ENCODE measurements at places on chromosomes 16 and 17.

DNA sequence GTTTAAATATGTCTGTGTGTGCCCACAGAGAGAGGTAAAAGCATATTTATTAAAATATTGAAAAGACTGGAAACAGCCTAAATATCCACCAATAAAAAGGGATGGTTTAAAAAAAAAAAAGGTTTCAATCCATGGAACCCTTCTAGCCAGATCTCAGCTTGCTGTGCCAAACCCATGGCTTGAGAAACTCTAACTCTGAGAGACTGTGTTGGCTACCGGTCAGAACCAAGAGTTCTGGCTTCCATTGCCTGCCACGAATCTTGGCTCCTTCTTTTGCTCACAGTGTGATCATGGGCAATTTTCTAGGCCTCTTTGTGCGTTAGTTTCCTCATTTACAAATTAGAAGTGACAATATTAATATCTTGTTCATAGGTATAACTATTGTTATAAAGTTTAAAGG lies 201.3 kb upstream of the IRX3 start:
- no peak for DNase-seq

GRCh38 chr17:29112771-29113295 lies 67.4 kb downstream of the MYO18A start:
- no peak for DNase-seq

GRCh38 chr17:82527898-82528297 lies 8.4 kb downstream of the FOXK2 start:
- DNase-seq = no peak

DNA sequence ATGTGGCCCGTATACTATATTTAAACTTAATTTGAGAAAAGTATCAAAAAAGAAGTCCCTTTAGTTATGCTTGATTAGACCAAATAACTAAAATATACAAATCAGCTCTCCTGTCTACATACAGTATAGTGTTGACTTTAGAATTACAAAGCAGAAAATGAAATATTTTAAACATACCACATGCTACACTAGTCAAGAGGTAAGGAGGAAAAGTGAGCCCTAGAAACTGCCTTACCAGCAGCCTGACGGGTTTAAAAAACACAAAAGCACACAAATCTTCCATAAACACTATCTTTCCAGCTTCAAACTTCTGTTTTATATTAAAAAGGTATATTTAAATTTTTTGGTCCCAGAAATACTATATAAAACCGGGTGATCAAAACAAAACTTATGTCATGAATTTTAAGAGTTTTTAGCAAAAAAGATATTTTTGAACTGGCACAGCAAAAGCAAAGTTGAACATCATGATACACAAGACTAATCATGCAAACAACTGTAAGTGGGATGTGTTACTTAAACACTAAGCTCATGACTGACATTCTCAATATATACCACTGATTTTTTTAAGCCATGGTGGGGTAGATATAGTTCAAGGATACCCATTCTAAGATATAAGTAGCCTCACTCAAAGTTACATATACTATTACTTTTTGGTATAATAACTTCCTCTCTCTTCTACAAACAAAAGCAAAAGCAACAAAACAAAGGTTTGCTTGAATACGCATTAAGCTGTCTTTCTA lies 11.8 kb downstream of the KLHL10 start:
- DNase-seq = no peak

DNA sequence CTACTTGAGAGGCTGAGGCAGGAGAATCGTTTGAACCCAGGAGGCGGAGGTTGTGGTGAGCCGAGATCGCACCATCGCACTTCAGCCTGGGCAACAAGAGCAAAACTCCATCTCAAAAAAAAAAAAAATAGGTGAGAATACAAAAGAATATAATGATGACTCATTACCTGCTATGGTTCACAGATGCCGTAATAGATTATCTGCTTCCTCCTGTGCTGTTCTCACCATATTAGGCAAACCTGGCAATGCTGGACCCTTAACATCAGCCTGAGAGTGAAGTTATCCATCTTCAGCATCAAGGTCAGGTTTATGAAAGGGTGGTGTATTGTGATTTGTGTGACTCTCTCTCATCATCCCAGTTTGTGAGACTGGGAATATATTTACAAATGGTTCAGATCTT lies 271.3 kb upstream of the CPHXL start:
- no peak for DNase-seq

GRCh38 chr16:84851192-84852127 lies 31.7 kb downstream of the CRISPLD2 start:
- DNase-seq = no peak

DNA sequence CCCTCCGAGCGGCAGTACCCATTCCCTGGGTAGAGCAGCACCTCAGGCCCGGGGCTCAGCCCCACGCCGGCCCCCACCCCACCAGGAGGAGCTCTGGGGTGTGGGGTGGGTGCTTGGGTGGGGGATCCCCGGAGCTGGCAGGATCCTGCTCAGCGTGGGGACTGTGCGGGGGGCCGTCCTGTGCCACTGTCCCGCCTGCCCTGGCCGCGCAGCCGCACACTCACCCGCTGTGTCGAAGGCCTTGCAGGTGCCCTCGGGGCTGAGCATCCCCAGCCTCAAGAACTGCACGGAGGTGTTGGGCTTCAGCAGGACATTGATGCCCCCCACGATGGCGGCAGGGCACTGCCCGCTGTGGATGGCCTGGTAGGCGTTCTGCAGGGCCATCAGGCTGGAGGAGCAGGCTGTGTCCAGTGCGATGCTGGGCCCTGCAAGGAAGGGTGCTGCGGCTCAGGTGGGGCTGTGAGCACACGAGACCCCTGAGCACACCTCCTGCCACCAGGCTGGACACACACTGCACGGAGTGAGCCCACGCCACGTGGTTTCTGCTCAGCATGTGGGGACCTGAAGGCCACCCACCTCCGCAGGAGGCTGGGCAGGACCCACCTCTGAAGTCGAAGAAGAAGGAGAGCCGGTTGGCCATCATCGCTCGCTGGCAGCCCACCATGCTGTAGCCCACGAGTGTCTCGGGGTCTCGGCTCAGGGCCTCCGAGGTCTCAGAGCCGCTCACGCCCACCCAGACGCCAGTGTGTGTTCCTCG lies 4.9 kb downstream of the FASN start:
- DNase-seq = no peak

GRCh38 chr17:76598004-76598439 lies 12.4 kb upstream of the ST6GALNAC2 start:
- no peak for DNase-seq

GRCh38 chr17:7588553-7589203 lies 1.2 kb downstream of the SOX15 start:
- DNase-seq = no peak

DNA sequence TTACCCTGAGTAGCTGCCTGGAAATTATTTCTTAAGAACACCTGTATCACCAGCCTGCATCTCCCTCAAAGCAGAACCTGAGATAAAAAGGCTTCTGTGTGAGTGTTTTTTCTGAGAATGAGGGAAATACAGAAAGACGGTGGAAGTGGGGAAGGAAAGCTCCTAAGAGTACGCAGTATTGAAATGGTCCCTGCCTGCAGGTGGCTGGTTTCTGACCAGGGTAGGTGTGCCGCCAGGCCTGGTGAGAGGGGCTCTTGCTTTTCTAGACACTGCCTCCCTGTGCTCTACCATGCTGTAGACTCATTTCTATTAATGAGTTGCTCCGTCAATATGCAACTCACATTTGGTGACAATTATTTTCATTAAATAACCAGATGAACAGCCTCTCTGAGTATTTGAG lies 201.7 kb downstream of the MAP2K4 start:
- no peak for DNase-seq

- DNase-seq = no peak
Observed at GRCh38 chr17:21370430-21370829, 5.7 kb upstream of the KCNJ12 start.

GRCh38 chr16:22711847-22712246 lies 102.1 kb upstream of the HS3ST2 start:
- DNase-seq = no peak

- no peak for DNase-seq
Observed at GRCh38 chr16:13269905-13270528, 368.6 kb downstream of the SHISA9 start.

DNA sequence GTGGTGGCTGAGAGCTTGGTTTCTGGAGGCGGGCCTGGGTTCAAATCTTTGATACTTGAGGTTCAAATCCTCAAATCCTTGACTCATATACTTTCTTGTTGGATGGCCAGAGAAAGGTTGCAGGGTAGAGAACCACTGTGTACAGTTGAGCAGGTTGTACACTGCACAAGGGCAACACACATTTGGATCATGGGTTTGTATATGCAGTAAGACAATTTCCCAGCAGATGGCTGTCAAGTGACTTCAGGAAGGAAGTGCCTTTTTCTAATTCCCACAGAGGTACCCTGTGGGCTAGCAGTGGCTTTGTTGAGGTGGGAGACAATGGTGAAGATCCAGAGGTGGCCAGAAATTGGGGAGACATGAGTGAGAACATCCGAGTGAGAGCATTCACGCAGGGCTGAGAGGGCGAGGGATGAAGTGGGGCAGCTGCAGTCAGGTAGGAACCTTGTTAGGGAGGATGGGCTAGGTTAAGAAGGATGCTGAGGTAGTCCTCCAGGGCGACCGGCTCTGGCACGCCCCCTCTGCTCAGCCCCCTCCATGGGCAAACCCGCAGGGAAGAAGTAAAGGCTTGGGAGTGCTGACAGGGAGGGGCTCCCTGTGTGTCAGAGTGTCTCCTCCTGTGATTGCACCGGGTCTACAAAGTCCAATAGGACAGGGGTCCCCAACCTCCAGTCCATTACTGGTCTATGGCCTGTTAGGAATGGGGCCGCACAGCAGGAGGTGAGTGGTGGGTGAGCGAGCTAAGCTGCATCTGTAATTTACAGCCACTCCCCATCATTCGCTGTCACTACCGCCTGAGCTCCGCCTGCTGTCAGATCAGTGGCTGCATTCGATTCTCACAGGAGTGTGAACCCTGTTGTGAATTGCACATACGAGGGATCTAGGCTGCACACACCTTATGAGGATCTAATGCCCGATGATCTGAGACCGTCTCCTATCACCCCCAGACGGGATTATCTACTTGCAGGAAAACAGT lies 2.7 kb downstream of the C16orf89 start:
- DNase-seq = no peak

- no peak for DNase-seq
Observed at GRCh38 chr16:86984991-86985647, 332.1 kb downstream of the C16orf95 start.

DNA sequence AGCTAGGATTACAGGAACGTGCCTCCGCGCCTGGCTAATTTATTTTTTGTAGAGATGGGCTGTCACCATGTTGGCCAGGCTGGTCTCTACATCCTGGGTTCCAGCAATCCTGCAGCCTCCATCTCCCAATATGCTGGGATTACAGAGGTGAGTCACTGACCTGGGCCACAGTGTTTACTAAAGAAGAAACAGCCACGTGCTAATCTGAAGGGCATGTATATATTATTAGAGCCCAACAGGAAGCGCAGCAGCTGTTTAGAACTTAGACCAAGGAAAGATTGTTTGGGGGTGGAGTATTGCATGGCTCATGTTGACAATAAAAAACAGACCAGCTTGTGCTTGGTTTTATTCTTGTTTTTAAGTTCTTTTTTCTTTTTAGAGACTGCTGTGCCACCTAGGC lies 60.2 kb downstream of the HAPSTR1 start:
- DNase-seq = no peak

- no peak for DNase-seq
Observed at GRCh38 chr16:73172973-73173709, 125.2 kb upstream of the ZFHX3 start.

DNA sequence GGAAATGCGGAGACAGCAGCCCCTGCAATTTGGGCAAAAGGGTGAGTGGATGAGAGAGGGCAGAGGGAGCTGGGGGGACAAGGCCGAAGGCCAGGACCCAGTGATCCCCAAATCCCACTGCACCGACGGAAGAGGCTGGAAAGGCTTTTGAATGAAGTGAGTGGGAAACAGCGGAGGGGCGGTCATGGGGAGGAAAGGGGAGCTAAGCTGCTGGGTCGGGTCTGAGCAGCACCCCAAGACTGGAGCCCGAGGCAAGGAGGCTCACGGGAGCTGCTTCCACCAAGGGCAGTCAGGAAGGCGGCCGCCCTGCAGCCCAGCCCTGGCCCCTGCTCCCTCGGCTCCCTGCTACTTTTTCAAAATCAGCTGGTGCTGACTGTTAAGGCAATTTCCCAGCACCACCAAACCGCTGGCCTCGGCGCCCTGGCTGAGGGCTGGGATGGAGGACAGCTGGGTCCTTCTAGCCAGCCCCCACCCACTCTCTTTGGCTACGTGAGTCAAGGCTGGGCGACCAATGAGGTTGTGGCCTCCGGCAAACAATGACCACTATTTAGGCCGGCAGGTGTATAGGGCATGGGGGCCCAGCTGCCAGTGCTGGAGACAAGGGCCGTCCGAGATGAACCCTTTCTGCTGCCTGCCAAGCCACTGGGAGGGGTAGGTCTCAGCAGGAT lies 507 bp downstream of the SERPINF1 start:
- DNase-seq = no peak

- no peak for DNase-seq
Observed at GRCh38 chr17:4735876-4736651, 3.6 kb upstream of the ZMYND15 start.

DNA sequence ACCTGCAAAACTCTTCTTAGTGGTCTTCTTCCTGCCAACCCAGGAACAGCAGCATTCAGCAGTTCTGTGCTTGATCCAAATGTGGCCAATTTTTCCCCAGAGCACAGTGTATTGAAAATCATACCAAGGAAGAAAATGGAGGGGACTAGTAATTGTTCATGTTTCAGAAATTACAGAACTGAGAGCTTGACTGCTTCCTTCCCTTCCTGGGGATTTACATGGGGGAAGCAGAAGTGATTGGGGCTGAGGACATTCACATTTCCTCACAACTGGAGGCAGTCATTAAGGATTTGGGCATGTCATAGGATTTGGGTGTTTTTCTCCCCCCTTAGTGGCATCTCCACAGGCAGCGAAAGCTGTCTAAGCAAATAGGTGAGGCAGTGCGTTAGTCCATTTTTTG lies 19.7 kb downstream of the CIITA start:
- DNase-seq = no peak

DNA sequence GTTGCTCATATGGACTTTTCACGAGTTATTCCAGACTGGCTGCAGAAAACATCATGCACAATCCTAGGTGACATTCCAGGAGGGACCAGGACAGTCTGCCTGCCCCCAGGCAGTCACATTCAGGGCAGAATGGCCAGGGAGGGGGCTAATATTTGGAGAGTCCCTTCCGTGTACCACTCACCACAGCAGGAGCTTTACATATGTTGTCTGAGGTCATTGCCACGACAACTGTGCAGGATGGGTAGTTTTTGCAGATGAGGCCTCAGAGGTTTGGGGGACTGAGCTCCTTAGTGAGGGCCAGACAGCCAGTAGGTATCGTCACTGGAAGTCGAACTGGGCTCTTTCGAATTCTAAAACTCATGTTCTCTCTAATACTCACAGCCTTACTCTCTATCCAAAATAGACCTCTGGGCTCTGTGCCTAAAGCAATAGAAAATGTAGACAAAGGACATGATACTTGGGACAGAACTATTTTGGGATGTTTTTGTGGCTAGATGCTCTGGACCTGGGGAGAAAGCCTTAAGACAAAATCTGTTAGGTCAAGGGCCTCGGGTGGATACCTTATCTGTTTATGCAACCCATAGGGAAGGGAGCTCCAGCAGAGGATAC lies 338.5 kb downstream of the MAF start:
- no peak for DNase-seq
